ENCODE measurements at places on chromosomes 4 and X.

- no peak for DNase-seq
Measured at GRCh38 chrX:19660604-19661255, 145.4 kb upstream of the MAP3K15 start.

DNA sequence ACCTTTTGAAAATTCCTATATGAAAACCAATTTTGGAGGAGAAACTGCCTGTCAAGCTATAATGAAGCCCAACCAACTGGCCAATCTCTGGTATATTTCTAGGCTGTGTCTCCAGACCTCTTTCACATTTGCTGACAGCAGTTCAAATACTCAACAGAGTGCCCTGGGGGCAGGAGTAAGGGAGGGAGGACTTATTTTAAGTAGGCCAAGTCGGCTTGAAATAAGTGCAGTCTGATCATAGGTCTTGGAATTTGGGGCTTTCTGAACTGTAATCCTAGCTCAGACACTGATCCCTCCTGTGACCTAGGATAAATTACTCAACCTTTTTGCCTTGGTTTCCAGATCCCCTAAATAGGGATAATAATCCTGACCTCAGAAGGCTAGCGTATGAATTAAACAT lies 59.4 kb upstream of the SLC7A11 start:
- no peak for DNase-seq

DNA sequence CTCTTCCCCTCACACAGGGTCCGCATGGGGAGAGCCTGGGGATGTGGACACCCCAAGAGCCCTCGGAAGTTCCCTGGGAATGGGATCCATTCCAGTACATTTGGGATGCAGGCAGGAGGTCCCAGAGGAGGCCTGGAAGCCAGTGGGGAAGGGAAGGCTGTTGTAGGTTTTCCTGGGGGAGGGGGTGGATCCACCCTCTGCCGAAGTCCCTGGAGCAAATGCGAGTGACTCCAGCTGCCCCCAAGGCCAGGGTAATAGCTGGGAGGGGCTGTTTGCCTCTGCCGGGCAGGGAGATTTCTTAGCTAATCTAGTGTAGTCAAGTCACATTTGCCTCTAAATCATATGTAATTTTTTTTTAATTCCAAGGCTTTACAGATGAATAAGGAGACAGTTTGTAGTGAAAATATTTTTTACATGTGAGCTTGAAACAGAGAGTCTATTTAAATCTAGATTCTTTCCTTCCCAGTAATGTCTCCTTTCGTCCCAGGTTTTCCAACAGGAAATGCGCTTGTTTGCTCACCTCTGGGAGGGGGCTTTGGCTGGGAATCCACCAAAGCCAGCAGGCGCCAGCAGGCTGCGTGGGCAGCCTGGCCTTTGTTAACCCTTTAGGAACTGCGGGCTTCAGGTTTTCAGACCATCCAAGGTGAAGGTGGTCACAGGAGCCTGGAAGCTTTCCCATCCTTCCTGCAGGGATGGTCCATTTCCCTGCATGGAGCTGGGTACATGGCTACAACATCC lies 26.8 kb downstream of the SH3TC1 start:
- no peak for DNase-seq

DNA sequence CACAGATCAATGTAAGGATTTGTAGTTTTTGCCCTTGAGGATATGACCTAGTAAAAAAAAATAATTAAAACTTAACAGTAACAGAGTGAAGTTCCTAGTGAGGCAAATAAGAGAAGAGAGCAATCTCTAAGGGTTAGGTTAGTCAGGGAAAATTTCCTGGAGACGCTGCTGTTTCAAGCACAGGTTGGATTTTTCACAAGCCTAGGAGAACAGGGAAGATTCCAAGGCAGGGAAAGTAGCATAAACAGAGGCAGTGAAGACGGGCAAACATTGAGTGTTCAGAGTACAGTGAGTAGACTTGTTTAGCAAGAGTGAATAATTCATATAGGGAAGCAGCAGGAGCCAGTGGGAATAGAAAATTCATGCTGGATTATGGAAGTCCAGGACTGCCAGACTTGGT lies 212.8 kb downstream of the SPANXN3 start:
- no peak for DNase-seq

GRCh38 chrX:20015945-20016615 lies 25.2 kb upstream of the BCLAF3 start:
- no peak for DNase-seq

DNA sequence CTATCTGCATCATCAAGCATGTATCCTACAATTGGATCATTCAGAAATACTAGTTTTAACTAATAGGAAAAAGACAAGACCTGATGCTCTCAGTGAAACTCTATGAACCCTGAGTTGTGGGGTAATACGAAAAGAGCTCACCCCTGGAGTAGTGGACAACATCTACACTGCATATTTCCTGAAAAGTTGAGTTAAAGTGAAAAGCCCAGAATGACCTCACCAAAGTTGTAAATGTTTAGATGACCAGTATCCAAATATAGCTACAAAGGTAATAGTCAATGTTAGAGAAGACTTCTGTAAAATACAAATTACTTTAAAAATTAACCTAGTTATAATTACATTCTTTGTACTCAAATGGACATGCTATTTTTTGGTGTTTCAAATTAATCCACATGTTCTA lies 52.8 kb upstream of the SRPX start:
- DNase-seq, result no peak

DNA sequence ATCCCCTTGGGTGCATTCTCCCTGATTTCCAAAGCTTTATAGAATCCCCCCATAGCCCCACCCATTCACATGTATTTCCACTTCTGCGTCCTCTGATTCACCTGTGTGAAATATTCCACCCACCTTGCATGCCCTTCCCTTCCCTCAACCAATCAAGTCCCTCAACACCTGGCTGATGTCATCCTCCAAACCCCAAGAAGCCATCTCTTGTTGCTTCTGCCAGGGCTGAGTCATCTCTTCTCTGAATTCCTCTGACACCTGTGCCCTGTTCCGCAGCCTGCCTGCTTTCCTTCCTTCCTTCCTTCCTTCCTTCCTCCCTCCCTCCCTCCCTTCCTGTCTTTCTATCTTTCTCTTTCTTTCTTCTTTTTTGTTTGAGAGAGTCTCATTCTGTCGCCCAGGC lies 9.9 kb downstream of the CRMP1 start:
- no peak for DNase-seq

- DNase-seq, result peak; percentile 2
Measured at GRCh38 chrX:50747471-50747900, 66.5 kb downstream of the SHROOM4 start.

DNA sequence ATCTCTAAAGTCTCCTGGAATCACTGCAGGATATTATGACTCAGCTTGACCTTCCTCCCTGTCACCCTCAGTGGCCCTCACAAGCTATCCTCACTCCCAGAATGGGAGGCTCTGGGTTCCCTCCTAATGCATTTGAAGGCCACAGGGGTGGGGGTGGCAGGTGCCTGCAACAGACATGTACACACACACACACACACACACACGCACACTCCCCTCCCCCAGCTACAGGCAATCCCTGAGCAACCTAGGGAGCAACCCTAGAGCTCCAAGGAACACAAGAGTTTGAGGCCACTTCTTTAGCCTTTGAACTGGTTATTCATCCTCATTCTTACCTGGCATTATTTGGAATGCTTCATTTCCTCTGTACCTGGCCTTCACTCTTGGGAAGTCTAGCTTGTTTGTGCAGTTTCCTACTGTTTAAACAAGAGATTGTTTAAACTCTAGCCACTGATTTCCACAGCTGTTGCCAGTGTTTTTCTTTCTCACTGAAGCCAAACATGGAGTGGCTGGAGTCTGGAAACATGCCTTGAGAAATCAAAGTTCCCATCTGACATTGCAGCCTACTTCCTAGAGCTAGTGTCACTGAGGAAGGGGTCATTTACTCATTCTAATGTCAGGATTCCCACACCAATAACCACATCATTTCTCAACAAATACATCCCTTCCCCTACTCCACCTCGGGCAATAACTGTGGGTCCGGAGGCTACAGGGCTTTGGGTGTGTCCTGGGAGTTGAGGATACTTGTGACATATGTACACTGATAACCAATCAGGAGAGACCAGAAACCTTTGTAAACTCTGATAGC lies 37.7 kb downstream of the MAOA start:
- DNase-seq, result no peak

GRCh38 chrX:40644176-40644575 lies 3.2 kb downstream of the CXorf38 start:
- DNase-seq, result no peak

GRCh38 chr4:94356444-94356843 lies 13.8 kb upstream of the HPGDS start:
- no peak for DNase-seq

- DNase-seq, result no peak
Measured at GRCh38 chrX:18961686-18962085, 22.2 kb downstream of the PHKA2 start.

DNA sequence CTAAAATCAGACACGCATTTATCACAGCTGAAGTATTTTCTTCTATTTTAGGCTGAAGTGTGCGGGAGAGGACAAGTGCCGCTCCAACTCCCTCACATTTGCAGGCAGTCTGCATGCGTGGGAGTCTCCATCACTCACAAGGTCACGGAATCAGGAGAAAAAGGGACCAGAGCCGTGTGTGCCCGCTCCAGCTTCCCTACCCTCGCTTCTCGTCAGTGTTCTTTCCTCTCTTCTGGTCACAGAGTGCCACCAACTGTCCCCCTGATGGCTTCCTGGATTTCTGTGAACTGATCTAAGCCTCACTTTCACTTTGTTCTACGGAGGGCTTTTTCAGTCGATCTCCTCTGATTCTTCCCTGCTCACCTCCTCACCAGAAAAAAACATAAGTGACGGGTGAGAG lies 407.4 kb upstream of the AADAT start:
- peak; percentile 51 for DNase-seq

DNA sequence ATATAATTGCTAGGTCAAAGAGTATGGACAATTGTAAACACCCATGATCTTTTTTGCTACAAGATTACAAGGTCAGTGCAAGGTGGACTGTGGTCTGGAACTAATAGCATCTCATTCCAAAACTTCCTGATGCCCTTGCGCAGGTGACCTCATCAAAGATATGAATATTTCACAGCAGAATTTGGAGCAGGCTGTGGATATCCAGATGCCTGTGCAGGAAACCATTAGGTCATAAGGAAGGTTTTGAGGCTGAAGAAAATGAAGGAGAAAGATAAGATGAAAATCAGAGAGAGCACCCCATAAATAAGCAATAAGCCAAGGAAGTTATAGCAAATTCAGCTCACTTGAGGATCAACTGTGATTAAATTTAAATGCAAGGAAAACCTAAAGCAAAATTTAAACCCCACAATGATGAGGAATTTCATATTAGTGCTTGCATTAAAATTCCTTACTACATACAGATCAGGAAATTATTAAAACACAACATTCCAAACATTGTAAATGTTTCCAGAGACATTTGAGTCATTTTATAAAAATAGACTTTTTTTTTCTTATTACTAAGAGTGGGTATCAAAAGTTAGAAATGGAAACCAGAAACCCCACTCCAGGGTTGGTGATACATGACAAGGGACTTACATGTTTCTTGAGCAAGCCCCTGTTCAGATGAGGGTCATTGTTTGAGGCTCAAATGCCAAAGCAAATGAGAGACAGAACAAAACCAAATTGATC lies 100.7 kb upstream of the FAM9C start:
- DNase-seq, result no peak

DNA sequence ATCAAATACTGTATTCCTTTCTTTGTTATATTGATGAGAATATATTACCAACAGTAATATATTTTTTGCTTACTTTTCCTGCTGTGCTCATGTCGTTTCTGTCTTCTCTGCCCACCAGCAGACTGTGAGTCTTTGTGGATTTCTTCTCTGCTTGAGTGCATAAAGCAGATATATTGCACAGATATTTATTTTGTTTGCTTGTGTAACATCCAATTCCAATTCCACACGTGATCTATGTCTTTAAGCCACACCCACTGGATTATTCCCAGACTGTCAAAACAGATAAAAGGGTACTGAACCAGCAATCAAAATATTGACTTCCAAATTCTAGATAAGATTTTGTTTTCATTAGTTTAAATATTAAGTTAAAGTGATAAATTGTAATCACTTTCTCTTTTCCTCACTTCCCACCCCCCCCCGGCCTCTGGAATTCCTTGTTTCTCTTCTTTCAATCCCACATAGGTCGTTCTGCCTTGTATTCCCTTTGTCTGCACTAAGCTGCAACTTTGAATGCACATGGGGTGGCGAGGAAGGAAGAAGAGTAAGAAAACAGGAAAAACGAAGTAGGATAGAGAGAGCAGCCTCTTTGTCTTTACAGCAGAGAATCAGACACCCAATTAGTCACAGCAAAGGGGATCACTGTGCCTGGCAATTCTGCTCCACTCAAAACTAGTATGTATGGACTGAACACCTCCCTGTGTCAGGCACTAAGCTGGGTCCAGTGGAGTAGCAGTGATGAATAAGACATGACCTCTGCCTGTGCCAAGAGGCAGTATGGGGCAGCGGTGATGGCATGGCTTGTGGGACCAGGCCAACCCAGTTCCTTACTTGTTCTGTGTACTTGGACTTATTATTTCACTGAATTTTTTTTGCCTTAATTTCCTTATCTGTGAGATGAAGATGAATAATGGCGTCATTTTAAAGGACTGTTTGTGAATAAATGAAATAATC lies at the start of gene ADH1B:
TSS of gene ADH1B (minus strand) at position 161 of the 951 bp plus-strand sequence. CDS start at position 91, 70 bp downstream.
- DNase-seq, result no peak

GRCh38 chrX:40878766-40879165 lies 143.4 kb upstream of the MED14 start:
- no peak for DNase-seq

DNA sequence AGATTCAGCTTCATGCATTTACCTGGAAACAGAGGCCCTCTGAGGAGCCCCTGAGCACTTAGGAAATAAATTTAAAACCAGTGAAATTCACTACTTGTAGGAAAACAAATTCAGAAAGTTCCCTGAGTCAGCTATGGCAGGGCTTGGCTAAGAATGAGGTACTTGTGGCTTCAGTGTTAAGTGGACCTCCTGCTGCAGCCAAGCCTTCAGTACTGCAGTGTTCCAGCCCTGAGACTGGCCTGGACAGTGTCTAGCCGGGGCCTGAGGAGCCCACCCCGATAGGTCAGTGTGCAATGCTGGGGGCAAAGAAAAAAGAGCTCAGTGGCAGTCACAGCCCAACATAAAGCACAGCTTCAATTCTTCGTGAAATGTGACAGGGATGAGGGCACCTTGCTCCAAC lies 41.9 kb downstream of the F11 start:
- no peak for DNase-seq

GRCh38 chrX:48683411-48683982 lies at the start of gene WAS:
WAS (plus strand) TSS chrX:48683799; CDS start chrX:48683854, 55 bp downstream.
- DNase-seq, result no peak

DNA sequence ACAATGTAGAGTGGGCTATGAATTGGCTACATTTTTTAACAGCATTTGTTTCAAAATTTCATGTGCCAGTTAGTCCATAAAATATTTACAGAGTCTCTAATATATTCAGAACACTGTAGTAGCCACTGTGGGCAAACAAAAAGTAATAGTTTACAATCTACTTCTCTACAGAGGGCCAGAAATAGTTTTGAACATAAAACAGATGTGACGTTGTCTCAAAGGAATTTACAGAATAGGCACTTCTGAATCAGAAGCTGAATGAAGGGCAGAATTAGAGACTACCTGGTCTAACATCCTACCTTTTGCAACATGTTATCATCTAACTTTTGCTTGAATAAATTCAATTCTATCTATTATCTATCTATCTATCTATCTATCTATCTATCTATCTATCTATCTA lies 811.9 kb upstream of the EPHA5 start:
- no peak for DNase-seq

- DNase-seq, result no peak
Measured at GRCh38 chr4:114257501-114257900, 278.1 kb upstream of the ARSJ start.

GRCh38 chr4:15295421-15296162 lies 132.2 kb upstream of the C1QTNF7 start:
- no peak for DNase-seq

All from LoVo (cell line).